WERI-Rb-1 (cell line): ENCODE measurements at places on chromosomes 4 and X.
A peak's percentile ranks its signal among the peaks of the same experiment; 100 is the strongest.

GRCh38 chrX:104324461-104325212 lies 69.9 kb upstream of the ESX1 start:
- DNase-seq: no peak

DNA sequence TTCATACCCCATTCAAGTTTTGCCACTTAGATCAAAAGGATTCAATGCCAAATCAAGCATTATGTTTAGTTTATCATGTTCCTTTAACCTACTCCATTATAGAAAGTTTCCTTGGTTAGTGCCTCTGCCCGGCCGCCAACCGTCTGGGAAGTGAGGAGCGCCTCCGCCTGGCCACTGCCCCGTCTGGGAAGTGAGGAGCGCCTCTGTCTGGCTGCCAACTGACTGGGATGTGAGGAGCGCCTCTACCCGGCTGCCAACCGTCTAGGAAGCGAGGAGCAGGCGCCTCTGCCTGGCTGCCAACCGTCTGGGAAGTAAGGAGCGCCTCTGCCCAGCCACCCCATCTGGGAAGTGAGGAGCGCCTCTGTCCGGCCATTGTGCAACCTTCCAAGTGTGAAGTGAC lies 36.3 kb upstream of the PDGFRA start:
- DNase-seq: peak; percentile 7

DNA sequence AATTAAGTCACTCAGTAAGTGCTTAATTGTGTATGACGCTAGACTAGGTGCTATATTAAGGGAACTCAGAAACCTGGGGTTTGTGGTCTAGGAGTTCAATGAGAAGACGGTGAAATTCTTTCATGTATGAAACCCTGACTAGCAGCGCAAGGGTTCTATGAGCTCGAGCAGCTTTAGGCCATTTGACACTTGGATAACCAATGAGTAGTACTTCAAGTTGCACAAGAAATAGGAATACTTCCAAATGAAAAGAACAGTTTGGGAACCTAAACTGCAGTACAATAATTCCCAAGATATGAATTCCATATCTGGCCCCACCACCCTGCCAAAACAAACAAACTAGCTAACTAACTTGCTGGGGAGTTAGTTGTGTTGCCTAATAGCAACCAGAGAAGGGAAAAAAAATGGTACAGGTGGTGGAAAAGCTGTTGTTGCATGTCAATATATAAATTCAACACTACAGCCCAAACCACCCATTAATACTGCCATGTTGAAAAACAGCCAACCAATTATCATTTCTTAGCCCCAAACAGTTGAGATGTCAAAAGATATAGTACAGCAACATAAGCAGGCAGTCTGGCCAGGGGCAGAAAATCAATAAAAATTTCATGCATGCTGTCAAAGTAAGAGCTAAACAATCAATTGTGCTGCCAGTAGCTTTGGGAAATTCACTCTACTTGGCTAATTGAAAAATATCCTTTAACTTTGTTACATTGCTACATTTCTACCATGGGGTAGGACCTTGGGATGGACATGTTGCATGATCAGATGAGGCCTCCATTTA lies 54.6 kb upstream of the MCF2 start:
- no peak for DNase-seq

DNA sequence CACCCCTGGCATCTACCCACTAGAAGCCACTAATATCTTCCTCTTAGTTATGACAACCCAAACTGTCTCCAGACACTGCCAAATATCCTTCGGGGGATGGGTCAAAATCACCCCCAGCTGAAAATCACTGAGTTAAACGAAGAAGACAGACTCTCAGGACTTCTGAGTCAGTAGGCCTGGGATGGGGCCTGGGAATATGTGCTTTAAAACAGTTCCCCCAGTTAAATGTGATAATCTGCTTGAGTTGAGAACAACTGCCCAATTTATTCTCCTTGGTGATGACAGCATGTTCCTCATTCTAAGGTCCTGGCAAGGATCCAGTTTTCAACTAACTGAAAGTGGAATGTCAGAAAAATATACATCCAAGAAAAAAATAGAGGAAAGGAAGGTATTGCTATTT lies 52.4 kb downstream of the CBLL2 start:
- no peak for DNase-seq

- no peak for DNase-seq
Observed at GRCh38 chr4:7166237-7166636, 26.1 kb upstream of the SORCS2 start.

- no peak for DNase-seq
Observed at GRCh38 chrX:125203737-125204578, 115.7 kb upstream of the TEX13C start.

- DNase-seq: no peak
Observed at GRCh38 chr4:77930876-77931275, 68.2 kb downstream of the MRPL1 start.

DNA sequence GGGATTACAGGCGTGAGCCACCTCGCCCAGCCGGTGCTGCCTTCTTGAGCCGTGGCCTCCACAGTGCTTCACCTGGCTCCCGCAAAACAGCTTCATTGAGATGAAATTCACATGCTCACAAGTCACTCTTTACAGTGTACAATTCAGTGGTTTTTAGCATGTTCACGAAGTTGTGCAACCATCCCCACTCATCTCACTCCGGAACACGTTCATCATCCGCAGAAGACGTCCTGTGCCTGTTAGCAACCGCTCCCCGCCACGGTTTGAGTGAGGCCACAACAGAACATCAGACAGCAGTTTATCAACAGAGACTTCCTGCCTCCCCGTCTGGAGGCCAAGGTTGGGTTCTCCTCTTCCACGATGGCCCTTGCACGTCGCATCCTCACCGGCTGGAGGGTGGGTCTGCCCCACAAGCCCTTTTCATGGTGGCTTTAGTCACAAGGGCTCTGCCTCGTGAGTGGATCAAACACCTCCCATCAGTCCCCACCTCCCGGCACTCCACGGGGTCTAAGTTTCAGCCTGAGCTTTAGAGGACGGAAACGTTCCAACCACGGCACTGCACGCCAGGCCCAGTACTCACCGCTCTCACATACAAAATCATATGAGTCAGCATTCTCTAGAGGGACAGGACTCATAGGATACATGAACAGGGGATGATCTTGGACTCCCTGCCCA lies 29.6 kb upstream of the SPON2 start:
- no peak for DNase-seq

- DNase-seq: no peak
Observed at GRCh38 chrX:31200430-31200829, 128.6 kb upstream of the FTHL17 start.

DNA sequence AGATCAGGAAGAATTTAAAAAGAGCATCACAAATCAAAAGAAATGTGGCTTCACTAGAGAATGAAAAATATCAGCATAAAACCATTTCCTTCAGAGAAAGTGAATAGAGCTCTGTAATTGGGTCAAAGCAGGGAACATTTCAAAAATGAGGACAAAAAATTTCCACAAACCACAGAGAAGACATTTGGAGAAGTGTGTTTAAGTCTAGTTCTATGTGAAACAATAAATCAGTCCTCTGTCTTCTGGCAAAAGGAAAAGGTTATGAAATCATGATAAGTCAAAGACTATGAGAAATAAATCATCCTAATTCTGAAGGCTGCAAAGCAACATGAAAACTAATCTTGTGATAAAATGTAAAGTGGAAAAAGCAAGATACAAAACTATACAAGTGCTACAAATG lies 27.9 kb downstream of the SMPX start:
- DNase-seq: no peak

DNA sequence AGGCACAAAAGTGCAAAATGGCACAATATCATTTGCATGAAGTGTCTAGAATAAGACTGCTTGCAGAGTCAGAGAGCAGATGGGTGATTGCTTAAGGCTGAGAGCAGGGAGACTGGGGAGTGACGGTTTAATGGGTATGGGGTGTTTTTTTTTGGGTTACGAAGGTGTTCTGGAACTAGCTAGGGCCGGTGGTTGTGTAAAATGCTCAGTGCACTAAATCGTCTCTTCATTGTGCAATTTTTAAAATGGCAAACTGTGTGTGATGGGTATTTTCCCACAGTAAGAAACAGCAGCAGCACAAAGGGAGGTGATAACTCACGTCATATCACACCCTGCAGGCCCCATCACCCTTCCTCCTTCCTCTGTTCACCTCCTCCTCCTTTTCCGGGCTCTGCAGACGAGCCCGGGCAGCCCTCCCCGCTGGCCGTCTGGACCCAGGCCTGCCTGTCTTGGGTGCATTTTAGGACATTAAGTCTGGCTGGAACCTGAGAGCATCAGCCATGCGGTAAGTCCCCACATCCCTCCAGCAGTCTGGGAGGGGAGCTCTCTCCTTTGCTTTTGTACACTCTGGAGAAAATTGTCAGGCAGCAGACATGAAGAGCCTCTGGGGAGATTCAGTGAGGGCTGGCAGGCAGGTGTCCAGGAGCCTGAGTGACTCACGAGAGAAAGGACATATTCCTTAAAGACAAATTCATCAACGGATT lies 42.7 kb downstream of the ASMT start:
- peak; percentile 95 for DNase-seq

DNA sequence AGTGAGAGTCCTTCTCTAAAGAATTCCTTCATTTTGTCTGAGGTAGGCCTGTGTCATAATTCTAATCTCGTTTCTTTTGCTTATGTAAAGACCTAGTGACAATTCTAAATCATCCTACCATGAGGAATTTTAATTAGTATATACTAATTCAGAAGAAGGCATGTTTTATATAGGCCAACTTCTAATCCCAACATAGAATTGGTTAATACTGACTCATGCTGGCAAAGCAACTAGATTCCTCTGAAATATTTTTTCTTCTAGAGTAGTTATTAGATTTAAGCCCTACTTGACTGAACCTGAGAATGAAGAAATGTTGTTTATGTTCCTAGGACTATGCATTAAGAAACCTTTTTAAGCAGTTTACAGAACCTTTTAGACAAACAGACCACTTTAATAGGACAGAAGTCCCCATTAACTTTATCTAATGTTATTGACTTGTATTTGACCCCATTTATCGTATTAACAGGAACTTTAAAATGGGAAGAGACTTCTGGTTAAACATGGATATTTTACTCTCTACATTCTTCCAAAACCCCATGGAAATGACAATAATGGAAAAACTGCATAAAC lies 56.1 kb upstream of the EIF1AX start:
- DNase-seq: no peak

DNA sequence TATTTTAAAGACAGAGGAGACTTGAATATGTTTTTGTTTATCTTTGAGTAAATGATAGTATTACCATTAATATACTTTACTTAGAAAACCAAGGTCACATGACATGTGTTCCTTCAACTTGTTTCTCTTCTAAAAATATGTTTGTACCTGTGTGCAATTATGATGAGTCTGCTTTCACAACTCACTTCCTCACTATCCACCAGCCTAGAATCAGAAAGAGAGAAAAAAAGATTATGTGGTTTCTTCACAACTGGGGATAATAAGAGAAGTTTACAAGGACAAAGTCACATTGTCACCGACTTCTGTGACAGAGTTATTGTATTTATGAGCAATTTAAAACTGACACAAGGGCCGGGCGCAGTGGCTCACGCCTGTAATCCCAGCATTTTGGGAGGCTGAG lies 1112.1 kb downstream of the RPA4 start:
- no peak for DNase-seq
